A549 treated with dexamethasone at 1 μM for 4 hours (cell line): ENCODE measurements at places on chromosomes 16 and 17. TPM values are rescaled to one million over a fixed set of nuclear protein-coding genes. Genes with fewer than 3 reads are reported as not detected.

NETO2 gene
- 81.4 to 101 TPM (median 93.8 TPM) in 5 replicates for total RNA-seq

RAMP2 gene
- total RNA-seq, result 0.67 to 1.5 TPM (median 0.77 TPM) in 5 replicates

SULT1A4 gene
- 23.0 to 35.5 TPM (median 28.4 TPM) in 5 replicates for total RNA-seq

CD79B gene
- 0.17 TPM in 1 of 5 replicates, not detected in the others for total RNA-seq

KRTAP9-4 gene
- total RNA-seq, result not detected in 5 replicates

KRTAP4-9 gene
- not detected in 5 replicates for total RNA-seq

PRSS21 gene
- total RNA-seq, result 0.18 to 0.19 TPM in 2 of 5 replicates, not detected in the others

STRADA gene
- total RNA-seq, result 23.1 to 28.9 TPM (median 26.1 TPM) in 5 replicates

TMC6 gene
- 6.9 to 11.5 TPM (median 10.3 TPM) in 5 replicates for total RNA-seq

NUDT7 gene
- total RNA-seq, result 4.5 to 6.9 TPM (median 5.5 TPM) in 5 replicates

SDK2 gene
- 1.1 to 2.4 TPM (median 1.9 TPM) in 5 replicates for total RNA-seq

KCNJ2 gene
- total RNA-seq, result 0.03 to 0.11 TPM (median 0.06 TPM) in 5 replicates

KRTAP3-2 gene
- 0.16 to 0.41 TPM (median 0.28 TPM) in 4 of 5 replicates, not detected in the other for total RNA-seq

CCL7 gene
- 0.14 to 0.27 TPM (median 0.20 TPM) in 3 of 5 replicates, not detected in the others for total RNA-seq

CCL3 gene
- total RNA-seq, result not detected in 5 replicates

PITPNM3 gene
- 1.5 to 3.0 TPM (median 2.3 TPM) in 5 replicates for total RNA-seq
